ENCODE measurements at places on chromosomes 7 and 10.

DNA sequence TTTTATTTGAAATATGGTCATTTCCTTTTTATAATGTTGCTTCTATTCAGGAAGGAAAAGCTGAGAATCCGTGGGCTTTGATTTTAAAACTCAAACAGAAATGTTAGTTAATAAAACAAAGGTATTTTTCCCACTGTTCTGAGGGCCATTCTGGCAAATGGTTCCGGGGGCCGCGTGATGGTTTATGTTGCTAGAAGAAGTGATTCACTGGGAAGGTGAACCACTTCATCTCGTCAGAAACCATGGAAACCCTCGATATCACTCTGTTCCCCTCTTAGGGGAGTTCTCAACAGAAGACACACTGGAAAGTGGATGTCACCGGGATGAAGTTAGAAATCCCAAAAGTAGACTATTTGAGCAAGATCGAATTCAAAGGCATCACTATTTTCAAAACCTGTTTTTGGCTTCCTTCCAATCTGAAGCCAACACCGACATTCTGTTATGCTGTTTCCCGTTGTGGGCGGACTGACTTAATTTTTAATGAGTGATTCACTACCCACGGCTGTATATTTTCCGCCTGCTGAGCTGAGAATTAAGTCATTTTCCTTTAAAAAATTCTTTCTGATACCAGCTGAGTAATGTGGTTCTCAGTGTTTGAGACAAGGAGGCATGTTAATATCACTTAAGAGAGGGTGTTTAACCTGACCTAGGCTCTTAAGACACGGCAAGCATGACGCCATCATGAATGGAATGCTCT, 84.1 kb downstream of the PTPRE start:
- peak; percentile 82 for ATAC-seq

DNA sequence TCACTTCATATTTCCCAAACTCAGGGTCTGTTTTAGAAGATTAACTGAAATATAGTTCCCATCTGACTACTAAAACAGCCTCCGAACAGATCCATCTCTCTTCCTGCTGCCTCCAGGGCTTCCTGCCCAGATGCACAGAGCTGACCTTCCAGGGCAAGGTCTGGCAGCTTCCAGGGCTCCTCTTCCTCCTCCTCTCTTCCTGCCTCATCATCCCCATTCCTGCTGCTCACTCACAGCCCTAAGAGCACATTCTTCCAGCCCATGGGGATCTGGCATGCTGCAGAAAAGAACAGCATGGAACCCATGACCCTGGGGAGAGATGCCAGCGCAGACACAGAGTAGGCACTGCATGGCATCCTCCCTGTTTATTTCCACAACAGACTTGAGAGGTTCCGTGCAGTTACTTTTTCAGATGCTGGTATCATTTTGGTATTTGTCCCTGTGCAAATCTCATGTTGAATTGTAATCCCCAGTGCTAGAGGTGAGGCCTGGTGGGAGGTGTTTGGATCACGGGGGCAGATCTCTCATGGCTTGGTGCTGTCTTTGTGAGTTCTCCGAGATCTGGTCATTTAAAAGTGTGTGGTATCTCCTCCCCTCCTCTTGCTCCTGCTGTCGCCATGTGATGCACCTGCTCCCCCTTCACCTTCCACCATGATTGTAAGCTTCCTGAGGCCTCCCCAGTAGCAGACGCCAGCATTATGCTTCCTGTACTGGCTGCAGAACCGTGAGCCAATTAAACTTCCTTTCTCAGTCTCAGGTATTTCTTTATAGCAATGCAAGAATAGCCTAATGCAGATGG, 4.4 kb downstream of the PKD1L1 start:
- ATAC-seq: no peak

DNA sequence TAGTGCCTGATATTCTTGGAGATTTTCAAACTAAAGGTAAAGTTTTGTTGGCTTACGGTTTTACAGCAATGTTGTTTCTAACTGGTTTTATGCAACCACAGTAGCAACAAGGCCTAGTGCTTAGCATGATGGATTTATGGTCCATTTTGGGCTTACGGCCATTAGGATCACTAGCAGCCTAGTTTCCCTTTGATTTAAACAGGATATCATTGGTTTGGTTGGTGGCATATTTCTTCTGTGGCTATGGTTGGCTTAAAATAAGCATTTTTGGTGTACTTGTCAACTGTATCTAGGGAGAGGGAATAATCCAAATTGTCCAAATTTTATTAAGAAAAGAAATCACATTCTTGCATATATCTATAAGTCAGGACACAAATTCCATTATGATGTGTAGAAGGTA, 194.0 kb downstream of the HDAC9 start:
- ATAC-seq: no peak

DNA sequence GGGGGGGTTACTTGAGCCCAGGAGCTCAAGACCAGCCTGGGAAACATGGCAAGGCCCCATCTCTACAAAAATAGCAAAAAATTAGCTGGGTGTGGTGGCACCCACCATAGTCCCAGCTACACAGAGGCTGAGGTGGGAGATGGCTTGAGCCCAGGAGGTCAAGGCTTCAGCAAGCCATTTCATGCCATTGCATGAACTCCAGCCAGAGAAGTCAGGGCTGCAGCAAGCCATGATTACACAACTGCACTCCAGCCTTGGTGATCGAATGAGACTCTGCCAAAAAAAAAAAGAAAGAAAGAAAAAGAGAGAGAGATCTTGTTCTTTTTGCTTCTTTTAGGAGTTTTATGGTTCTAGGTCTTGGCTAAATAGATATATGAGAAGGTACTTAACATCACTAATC, 200.2 kb upstream of the PHYHIPL start:
- ATAC-seq: no peak

DNA sequence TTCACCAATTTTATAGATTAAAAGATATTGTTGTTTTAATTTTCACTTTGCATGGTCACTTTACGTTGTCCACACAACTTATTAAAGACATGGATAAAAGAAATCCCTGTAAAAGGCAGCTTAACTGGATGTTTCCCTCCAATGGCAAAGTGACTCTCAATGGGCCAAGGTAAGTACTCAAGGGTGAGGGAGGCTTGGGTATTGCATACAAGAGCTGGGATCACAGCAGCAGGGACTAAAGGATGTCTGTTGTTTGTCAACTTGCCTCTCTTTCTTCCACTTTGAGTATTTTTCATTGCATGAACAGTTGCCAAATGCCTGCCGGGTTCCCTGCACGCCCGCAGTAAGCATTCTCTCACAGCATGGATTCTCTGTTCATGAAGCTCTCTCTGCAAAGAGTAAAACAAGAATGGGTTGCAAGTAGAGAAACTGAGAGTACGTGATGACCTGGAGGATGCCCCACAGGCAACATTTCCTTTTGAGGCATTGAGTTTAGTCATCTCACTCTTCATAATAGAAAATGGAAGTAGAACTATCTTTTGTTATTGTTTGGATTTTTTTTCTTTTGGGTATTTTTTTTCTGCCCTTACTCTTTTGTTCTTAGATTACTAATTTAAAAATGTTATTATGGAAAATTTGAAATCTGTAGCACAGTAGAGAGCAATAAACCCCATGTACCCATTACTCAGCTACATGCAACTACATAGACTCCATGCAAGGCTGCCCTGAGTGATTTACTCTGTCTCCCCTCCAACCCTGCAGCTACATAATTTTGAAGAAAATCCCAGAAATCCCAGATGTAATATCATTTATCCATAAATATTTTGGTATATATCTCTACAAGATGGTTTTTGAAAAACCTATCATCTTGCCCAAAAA, 26.3 kb downstream of the GPR141 start:
- no peak for ATAC-seq

- no peak for ATAC-seq
These were observed 59.6 kb downstream of the RUNDC3B start for GRCh38 chr7:87687653-87688254.

DNA sequence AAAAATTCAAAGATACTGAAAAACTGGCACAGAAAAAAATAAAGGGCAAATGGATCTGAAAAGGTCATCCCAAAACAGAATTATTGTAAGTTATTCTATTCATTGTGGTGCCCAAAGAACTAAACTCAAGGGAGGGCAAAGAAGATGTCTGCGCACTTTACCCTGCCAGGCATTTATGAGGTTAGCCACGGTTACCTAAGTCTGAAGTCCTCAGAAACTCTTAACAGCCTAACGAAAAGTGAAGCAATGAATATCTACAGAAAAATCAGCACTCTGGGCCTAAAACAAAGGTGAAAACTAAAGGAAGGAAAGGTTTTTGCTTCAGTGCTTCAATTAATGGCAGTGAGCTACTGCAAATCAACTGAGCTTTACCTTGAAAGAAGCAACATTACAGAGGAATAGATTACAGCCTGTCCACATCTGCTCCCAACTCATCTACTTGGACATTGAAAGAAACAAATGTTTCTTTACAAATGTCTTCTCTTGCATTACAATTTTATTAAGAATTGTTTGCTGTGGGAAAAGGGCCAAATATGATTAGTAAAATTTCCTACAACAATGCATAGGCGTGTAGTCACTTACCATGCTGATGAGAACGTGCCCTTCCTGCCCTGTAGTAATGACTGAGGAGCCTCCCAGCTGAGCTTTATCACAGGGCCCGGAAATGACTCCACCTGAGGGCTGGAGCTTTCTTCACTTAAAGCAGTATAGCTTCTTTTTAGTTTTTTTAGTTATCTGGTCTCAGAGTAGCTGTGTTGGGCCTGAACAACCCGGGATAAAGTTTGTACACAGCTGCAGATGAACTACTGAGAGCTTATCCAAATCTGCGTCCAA, at the start of gene TUBAL3:
TSS of gene TUBAL3 (minus strand) at position 621 of the 834 bp plus-strand sequence. CDS start at position 585, 36 bp downstream.
- no peak for ATAC-seq

DNA sequence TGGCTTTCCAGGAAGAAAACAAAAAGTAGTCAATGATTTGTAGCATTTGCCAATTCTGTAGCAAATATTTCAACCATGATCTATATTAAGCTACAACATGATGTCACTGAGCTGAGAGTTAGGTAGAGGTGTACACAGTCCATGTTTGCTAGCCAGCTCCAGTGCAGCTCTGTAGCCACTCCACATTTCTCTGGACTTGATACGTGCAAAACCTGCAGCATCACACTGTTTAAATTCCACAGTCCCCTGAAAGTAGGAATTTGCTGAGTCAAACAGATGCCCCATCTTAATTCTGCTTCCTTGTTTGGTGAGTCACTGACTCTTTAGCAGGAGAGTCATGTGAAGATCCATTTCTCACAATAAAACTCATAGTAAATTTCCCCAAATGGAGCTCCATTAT, 89.8 kb upstream of the LRRTM3 start:
- ATAC-seq: peak; percentile 81

- no peak for ATAC-seq
These were observed 47.7 kb upstream of the MGAM2 start for GRCh38 chr7:142063551-142064442.

- no peak for ATAC-seq
These were observed 132.1 kb downstream of the MACC1 start for GRCh38 chr7:20085086-20085485.

GRCh38 chr7:27576360-27576944, 86.2 kb downstream of the HIBADH start:
- peak; percentile 88 for ATAC-seq

- no peak for ATAC-seq
These were observed 86.7 kb downstream of the DGKI start for GRCh38 chr7:137760111-137760510.

- ATAC-seq: no peak
These were observed 49.7 kb downstream of the ZEB1 start for GRCh38 chr10:31368724-31369123.

- peak; percentile 44 for ATAC-seq
These were observed 457 bp downstream of the ACADSB start for GRCh38 chr10:123009105-123009820.

- ATAC-seq: no peak
These were observed 29.6 kb downstream of the ARHGAP21 start for GRCh38 chr10:24694086-24694485.
